ENCODE measurements at places on chromosomes 16 and 17.

- no peak for DNase-seq
Measured at GRCh38 chr17:69142175-69142802, 594 bp upstream of the ABCA6 start.

DNA sequence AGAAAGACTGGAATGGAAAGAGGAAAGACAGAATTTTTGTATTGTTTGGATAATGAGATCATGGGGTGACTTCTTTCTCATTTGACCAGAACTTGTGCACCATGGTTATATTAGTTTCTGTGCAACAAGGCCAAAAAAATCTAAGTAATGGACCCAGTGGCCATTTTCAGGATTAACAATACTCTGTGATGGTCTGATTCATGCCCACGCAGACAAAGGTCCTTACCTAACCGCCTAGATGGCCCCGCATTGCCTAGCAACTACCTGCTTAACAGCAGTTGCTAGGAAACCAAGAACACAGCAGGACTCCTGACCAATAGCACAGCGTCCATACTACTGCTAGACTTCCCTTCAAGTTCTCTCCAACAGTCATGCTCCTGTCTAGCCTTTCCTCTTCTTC, 22.4 kb downstream of the MIS12 start:
- DNase-seq, result no peak

- no peak for DNase-seq
Measured at GRCh38 chr17:27764589-27764988, 35.7 kb downstream of the NOS2 start.

- DNase-seq, result no peak
Measured at GRCh38 chr17:19940722-19941464, 36.7 kb downstream of the AKAP10 start.

Measured in stimulated activated CD8-positive, alpha-beta memory T cell treated with anti-CD3 and anti-CD28 coated beads, Interleukin-15, amount 100 ng/mL, for 24 hours (primary cell).